IPS-NIHi11 (cell line): ENCODE measurements at places on chromosomes 1 and 21.

- no peak for DNase-seq
Observed at GRCh38 chr1:198927129-198927528, 288.3 kb downstream of the PTPRC start.

DNA sequence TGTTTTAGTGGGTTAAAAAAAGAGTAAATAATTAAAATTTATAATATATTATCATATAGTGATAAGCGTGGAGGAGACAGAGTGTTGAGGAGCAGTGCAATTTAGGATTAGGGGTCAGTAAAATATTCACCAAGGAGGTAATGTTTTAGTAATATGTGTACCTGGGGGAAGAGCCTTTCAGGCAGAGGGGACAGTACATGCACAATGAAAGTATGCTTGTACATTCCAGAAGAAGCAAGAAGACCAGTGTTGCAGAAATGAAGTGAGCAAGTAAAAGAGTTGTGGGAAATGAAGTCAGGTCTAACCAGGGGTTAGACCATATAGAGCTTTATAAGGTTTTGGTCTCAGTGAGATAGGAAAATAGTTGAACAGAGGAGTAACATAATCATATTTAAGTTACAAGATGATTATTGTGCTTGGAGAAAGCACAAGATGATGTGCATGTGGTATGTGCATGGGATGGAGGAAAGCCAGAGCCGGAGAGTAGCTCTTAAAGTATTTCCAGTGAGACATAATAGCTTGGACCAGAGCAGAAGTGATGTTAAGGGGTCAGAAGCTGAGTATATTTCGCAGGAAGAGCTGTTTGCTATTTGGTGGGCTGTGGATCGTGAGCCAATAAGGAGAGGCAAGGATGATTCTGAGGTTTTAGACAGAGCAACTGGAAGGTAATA, 44.8 kb downstream of the SNX7 start:
- no peak for DNase-seq

DNA sequence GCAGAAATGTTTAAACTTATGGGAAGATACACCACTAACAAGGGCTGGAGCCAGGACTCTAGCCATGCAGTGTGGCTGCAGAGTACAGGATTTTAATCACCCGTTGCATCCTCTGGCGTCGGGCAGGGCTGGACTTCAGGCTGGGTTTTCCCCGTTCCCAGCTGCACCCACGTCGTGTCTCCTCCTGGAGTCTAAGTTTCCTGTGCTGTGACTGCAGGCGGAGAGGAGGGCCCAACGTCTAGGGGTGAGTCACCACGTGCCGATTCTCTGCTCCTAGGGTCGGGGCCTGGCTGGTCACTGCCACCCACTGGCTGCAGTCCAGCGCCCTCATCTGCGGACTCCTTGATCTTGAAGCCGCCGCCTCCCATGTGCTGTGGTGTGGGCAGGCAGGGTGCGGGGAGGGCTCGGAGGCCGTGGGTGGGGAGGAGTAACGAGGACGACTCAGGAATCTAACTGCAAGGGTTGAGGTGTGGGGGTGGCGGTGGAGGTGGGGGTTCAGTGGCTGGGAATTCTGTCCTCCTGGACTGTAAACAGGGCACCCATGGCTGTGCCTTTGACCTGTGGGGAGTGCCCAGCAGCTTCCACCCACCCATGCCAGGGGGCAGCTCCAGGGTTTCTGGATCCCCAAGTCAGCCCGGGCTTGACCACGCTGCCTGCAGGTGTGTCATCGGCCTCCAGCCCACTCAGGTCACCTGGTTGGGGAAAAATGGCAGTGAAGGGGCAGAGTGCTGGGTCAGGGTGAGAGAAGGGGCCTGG, 77.8 kb downstream of the ALPL start:
- peak; percentile 77 for DNase-seq

GRCh38 chr1:64757213-64757612, 12.3 kb downstream of the RAVER2 start:
- no peak for DNase-seq

GRCh38 chr1:153742411-153743142, 14.7 kb downstream of the INTS3 start:
- DNase-seq: no peak

GRCh38 chr1:13888351-13888986, 188.5 kb downstream of the PRDM2 start:
- DNase-seq: no peak

DNA sequence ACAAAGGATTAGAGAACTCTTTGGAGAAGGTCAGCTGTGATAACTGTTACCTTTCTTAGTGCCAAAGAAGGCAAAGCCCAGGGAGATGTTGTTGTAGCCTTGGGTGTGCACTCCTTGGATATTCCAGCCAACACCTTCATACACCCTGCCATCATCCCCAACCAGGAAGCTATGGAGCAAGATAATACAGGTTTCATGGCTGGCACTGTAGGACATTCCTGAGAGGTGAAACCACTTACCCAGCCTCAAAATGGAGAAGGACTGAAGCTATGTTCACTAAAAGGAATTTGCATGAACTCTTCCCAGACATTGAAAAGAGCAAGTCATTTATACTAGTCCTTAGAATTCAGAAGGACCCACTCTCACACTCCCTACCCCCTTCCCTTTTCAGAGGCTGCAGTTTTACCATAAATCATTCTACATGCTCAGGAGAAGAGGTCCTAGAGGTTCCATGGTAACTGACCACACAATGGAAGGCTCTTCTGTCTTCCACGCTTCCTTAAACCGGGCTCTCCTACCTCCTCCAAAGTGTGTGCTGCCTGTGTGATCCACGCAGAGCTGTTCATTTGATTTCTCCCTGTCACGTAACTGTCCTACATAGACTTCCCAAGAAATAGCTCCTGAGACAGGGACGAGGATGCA, 5.5 kb downstream of the PGLYRP4 start:
- DNase-seq: no peak

GRCh38 chr1:236853921-236854604, 59.0 kb downstream of the MTR start:
- DNase-seq: no peak

GRCh38 chr1:24695202-24695974, 49.9 kb upstream of the CLIC4 start:
- DNase-seq: no peak

DNA sequence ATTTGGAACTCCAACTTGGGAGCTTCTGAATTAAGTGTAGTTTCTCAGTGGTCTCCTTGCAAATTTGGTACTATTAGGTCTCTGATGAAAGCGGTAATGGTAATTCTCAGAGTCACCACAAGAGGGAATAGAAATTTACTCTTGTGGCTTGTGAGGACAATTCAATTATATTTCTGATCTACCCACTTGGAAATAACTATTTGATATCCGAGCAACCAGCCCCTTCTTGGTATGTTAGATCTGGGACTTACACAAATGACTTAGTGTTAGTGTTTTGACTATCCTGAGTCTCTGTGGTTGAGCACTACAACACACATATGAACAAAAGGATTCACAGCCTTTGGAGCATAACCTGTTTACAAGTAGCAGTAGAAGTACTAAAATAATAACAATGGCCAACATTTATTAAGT, 68.1 kb downstream of the RPS6KA1 start:
- DNase-seq: peak; percentile 48

GRCh38 chr1:201275253-201275666, 8.0 kb upstream of the PKP1 start:
- DNase-seq: peak; percentile 65
